ENCODE measurements at places on chromosomes 2 and 18.

DNA sequence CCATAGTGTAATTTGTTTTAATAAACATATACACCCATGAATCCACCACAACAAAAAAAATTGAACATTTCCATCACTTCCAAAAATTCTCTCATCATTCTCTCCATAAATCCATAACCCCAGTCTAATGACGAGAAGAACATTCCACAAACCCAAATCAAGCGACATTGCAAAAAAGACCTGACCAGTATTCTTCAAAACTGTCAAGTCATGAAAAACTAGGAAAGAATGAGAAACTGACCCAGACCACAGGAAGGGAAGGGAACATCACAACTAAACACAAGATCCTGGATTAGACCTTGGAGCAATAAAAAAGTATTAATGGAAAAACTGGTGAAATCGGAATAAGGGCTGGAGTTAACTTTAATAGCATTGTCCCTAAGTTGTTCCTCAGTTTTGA, 141.3 kb upstream of the SLC35G4 start:
- no peak for DNase-seq

DNA sequence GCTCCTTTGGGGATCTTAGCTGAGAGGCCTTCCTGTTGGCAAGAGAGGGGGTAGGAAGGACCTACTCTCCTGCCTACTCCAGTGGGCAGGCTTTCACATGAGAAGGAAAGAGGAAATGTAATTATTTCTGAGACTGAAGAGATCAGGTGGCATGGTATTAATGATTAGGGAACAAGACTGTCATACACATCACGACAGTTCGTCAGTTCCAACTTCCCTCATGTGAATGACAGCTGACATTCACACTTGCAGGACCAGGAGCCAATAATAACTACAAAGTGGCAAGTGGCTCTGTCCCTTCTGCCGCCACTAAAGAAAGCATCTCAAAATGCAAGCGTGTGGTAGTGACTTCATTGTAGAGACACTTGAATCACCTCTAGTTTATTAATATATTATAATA, 90.0 kb downstream of the ZCCHC2 start:
- DNase-seq = no peak

- DNase-seq = no peak
Observed at GRCh38 chr18:45874491-45875184, 49.2 kb downstream of the SIGLEC15 start.

DNA sequence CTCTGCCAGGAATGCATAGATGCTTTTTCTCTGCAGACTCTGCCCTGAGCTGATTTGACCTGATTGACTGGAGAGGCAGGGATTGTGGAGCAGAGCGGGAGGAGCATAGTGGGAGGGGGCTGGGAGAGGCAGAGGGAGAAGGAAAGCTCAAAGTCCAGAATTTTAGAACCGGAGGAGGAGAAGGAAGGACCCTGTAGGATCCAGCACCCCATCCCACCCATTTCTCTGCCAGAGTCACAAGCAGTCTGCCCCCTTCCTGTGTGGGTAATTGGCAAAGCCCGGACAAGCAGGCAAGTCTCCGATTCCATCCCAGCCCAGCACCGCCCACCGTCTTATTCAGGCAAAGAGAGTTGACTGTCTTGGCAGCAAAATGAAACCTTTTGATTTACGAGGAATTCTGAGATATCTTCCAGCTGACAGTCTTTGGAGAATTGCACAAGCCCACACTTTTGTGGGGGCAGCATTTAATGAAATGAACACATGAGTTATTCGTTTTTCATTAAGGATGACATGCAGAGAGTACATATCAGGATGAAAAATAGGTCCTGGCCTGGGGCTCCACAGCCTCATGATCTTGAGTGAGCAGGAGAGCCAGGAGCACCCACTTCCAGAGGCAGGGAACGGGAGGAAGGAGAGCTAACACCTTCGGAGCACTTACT, 103.1 kb downstream of the MCFD2 start:
- no peak for DNase-seq

DNA sequence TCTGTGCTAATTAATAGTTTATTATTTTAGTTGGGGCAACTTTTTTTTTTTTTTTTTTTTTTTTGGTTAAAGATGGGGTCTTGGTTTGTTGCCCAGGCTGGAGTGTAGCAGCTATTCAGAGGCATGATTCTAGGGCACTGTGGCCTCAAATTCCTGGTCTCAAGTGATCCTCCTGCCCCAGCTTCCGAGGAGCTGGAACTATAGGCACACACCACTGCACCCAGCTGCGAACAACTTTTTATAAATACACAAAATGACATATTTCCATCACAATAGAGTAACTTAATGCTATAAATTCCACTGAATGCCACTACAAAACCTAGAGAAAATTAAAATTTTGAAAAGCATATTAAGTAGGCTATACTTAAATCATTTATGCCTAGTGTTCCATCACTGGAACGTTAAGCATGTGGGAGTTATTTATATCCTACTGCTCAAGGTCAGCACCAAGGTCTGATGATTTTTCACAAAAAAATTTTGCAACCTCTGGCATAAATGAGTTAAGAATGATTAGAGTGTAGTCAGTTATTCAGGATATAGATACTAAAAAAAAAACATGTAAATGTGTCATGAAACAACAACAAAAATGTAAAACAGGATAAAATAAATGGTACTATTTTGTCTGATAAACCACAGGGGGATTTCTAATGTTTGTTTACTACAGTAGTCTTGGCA, 46.8 kb downstream of the GFPT1 start:
- DNase-seq = no peak

- DNase-seq = no peak
Observed at GRCh38 chr18:69580107-69580506, 179.4 kb downstream of the DOK6 start.

- DNase-seq = no peak
Observed at GRCh38 chr2:85706599-85707296, 12.6 kb downstream of the GNLY start.

GRCh38 chr18:79630281-79631095, 49.1 kb upstream of the CTDP1 start:
- DNase-seq = no peak

- no peak for DNase-seq
Observed at GRCh38 chr2:98936353-98937351, 627 bp upstream of the CRACDL start.

DNA sequence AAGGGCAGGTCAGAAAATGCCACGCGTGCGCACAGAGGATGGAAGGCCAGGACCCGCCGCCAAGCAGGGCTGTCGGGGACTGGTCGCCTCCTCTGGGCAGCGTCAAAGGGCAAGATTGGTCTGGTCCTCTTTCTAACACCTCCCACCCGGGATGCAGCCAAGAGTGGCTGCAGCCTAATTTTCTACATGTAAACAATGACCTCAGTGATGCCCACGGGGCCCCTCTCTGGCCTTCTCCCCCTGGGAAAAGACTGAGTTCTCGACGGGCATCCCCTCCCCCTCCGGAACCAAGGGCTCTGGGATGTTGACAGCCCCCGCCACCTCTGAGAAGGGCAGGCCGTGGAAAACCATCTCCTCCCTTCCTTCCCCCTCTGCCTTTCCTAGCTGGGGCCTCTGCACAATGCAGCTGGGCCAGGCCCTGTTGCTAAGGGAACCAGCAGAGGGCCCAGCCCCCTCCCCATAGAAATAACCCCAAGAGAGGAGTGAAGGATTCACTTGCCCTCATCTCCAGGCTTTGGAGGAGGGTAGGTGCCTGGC, 80.0 kb upstream of the ZNF532 start:
- DNase-seq = no peak

DNA sequence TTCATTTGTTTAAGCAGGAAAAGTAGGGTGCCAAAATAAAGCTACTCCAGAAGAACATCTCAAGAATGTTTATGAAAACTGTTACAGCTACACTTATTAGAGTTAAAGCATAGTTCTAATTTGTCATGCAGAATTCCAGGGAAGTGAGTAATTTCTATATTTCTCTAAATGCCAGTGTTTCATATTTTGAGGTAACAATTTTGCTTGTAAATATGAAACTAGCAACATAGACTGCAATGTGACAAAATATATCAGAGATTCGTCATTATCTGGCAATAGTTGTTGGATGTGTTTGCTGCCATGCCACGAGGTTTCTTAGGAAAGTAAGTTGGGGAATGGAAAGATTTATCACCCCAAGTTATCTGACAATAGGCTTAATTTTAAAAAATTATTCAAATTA, 424.1 kb upstream of the ZEB2 start:
- DNase-seq = no peak

DNA sequence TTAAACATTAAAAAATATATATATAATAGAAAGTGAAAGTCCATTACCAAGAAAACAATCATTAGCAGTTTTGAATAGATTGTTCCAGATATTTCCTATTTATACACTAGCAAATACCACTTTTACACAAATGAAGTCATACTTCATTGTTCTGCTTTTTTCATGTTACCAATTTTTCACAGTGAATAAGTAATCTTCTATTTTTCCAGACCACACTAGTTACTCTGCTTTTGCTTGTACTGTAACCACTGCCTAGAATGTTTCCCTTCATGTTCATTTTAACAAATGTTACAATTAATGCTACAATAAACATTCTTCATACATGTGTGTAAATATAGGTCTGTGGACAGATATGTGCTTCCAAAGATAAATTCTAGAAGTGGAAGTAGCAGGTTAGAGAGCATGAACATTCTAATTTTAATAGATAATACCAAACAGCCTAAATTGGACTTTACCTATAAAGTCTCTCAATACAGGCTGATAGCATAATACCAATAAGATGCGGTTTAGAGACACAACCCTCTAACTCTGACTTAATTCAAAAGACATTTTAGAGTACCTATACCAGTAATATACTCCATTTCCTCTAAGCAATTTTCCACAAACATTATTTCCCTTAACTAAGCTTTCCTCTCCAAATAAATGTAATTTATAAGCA, 17.0 kb downstream of the ITSN2 start:
- DNase-seq = no peak

All from D721Med (cell line).